ENCODE measurements at places on chromosomes 5 and 9.

DNA sequence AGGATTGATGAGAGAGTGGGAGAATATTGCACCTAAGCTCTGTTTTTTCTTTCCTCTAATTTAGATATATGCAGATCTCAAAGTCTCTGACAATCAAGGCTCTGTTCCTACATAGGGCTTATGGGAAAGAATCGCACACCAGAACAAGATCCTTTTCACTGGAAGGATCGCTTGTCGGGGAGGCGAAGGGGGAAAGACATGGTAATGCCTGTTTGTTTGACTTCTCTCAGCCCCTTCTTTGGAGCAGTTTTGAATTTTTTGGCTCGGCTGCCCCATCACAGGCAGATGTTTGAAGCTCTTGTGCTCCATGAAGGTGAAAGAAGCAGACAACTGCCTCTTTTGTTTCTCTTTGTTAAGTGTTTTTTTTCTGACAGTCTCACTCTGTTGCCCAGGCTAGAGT lies 599.9 kb upstream of the ZNF608 start:
- DNase-seq: no peak

GRCh38 chr5:7849681-7850394 lies 1.1 kb downstream of the CFAP90 start:
- DNase-seq: no peak

DNA sequence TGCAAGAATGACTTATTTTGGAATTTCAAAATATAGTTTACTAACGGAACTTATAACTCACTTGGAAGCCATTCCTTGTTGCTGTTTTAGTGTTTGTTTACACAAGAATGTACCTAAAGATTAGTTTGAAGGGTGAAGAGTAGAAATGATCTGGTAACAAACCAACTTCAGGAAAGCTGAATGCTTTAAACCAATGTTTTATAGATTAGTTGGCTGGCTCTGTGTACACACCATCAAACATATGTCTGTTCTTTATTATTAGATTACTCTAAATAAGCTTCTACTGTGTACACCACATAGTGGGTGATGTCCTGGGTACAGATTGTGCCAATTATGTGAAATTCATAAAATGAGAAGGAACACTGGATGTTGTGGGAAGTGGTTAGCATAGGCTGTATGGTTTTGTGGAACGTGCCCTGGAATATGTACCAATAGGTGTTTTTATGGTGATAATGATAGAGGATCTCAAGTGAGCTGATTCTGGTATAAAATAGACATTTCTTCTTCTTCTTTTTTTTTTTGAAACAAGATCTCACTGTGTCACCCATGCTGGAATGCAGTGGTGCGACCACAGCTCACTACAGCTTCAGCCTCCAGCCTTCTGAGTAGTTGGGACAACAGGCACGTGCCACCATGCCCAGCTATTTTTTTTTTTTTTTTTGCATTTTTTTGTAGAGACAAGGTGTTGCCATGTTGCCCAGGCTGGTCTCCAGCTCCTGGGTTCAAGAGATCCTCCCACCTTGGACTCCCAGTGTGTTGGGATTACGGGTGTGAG lies 109.3 kb upstream of the DHFR start:
- DNase-seq: no peak

GRCh38 chr9:133640580-133641395 lies 4.6 kb downstream of the DBH start:
- DNase-seq: no peak

DNA sequence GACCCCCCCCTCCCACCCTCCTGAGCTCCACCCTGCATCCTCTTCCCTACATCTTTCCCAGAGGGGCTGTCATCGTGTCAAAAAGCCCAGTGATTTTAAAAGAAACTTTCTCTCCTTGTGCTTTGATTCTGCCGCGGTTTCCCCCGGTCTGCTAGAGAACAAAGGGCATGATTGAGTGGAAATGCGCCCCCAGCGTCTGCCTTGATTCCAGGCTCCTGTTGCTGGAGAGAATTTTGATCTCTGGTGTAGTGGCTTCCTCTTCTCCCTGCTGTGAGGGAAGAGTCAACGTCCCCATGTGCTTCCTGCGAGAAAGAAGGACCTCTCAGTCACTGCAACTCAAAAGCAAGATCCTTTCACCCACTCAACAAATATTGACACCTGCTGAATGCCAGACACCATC lies 61.9 kb upstream of the RAPGEF1 start:
- DNase-seq: no peak

DNA sequence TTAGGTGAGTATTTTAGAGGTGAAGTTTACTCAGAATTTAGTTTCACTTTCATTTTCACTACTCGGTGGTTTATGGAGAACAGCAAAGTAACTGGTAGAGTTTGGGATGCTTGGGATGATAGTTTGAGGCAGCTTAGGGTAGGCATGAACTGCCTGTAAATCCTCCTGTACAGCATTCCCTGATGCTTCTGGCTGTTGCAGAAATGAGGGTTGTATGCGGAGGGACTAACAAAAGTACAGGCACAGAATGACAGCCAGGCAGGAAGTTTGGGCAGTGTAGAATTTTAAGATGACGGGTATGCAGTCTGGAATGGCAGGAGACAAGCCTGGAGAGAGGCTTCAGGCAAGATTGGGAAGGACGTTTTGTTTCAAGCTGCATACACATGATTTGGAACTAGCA lies 48.0 kb upstream of the FAM120AOS start:
- DNase-seq: no peak

DNA sequence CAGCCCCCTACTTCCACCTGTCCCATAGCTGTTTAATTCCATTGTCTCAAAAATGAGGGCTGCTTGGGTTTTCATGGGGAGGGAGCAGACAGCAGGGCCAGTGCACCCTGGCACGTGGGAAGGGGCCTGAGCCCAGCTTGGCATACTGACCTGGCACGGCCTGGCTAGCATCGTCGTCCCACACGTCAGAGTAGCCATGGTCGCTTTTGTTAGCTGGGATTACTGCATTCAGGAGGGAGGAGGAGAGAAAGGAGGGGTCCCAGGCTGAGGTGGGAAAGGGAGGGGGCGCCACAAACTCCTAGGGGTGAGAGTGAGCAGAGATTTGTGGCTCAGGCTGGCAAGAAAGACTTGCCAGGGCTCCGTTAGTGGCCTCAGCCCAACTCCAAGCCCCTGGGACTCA lies 21.1 kb upstream of the CYSTM1 start:
- DNase-seq: no peak

- no peak for DNase-seq
Measured at GRCh38 chr5:17219006-17219422, 1.6 kb downstream of the BASP1 start.

DNA sequence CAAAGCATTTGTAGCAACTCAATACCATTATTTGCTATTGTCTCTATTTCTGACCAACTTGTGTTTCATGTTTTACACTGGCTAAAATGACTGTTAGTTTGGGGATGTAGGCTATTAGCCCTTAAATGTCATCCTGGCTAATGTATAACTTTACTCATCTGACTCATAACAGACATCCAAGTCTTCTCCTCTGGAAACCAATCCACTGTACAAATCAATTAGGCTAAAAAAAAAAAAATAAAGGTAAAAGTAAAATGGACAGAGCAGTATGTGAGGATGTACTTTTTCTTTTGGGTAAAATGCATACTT lies 20.6 kb downstream of the MEGF9 start:
- DNase-seq: no peak

DNA sequence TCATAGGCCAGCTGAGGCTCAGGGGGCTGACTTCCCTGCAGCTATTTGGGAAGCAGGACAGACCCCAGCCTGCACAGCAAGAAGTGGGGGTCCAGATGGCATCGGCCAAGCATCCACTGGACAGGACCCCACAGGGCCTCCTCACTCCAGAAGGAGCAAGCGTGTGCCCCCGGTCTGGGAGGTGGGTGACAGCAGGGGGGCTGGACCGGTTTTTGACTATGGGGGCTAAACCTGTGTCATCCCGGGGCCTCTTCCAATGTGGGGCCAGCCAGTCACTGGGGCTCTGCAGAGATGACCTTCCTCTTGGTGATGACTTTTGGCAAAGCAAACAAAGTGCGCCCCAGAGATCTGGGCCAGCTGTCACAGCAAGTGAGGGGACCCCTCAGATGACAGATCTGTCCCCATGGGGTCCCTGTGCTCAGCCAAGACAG lies 163.9 kb downstream of the OLFM1 start:
- no peak for DNase-seq

DNA sequence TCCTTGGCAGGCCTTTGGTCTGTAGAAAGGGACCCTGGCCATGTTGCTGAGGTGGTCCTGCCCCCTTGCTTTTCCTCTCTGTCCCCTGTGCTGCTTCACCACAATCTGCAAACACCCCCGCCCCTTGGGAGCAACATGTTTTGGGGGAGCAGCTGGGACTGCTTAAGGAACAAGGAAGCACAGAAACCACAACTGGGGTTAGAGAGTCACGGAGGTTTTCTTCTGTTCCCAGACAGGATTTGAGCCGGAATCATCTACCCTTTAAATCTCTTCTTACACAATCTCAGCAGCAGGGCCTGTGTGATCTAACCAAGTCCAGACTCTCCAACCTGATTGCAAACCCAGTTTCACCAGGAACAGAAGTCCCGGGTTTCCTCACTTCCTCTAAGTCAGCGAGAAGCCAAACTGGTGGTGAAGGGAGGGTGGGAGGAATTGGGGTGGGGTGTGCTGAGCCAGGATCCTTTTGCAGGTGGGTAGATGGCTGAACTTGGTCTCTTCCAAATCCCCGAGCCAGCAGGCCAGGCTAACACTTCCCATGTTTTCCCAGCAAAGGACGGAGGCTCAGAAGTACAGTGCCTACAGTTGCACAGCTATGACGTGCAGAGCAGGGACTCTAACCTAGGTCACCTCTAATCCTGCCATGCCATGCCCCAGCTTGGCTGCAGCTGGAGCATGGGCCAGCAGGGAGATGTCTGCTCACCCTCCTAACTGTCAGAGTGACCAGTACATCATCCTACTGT lies 25.0 kb downstream of the SH3PXD2B start:
- no peak for DNase-seq

- DNase-seq: no peak
Measured at GRCh38 chr5:91478096-91478495, 95.0 kb upstream of the ARRDC3 start.

DNA sequence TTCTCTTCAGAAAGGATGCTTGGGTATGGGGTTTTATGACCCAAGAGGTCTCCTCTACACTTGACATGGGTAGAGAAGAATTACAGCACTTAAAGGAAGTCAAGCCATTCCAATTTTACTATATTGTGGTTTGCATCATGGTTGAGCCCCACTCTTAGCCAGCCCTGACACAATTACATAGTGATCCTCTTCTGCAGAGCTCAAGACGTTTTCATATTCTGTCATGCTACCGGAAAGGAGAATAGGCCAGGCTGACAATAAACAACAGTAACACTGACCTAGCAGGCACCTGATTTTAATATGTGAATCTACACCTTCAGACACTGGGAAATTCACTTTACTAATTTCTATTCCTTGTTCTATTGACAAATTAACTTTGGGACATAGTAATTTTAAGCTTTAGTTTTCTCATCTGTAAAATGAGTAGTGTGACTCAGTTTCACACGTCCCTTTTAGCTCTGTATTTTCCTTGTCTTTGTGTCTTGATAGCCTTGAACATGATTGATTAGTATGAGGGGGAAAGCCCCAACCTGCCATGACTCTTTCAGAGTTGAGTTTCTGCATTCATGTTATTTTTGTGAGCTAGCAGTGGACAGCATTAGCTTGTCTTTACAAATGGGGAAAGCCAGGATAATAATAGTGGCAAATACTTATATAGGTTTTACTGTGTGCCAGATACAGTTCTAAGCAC lies 83.8 kb downstream of the SV2C start:
- no peak for DNase-seq

DNA sequence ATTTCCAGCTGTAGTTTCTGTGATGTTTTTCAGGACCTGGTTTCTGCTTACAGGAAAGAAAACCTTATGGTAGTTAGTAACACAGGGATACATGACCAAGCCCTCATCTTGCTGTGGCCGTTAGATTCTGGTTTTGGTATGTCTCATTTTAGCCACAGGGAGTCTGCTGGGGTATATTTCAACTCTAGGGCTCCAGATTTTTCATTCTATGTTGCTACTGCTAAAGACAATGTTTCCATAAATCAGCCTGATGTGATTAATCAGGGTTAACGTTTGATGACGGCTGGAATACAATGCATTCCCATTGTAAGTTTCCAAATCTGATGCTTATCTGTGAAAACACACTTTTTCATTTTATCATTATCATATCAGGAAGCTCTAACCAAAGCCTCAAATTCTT lies 48.2 kb downstream of the P4HA2 start:
- no peak for DNase-seq

DNA sequence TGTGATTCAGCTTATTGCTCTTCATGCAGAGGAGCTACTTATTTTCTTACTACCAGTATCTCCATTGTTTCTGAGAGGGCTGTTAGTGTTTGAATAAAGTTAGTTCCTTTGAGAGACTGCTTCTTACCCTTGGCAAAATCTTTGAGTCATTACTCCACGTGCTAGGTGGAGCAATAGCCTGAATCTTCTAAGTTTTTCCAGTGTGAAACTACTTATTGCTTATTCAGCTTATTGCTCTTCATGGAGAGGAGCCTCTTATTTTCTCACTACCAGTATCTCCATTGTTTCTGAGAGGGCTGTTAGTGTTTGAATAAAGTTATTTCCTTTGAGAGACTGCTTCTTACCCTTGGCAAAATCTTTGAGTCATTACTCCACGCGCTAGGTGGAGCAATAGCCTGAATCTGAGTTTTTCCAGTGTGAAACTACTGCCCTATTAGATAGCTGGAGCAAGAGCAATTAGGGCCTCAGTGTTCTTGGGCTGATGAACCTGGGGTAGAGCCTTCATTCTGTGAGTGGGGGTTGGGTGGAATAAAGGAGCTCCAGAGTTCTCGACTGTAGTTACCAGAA lies 41.9 kb downstream of the GPBP1 start:
- DNase-seq: no peak
